ENCODE measurements at places on chromosomes 4 and X.
A peak's percentile ranks its signal among the peaks of the same experiment; 100 is the strongest.

GRCh38 chr4:20589436-20589835 is 110.8 kb upstream of the PACRGL start:
- DNase-seq = no peak

- no peak for DNase-seq
Observed at GRCh38 chr4:41644288-41644914, 104.1 kb downstream of the PHOX2B start.

GRCh38 chr4:128060121-128060698 is 902 bp upstream of the LARP1B start:
- no peak for DNase-seq

DNA sequence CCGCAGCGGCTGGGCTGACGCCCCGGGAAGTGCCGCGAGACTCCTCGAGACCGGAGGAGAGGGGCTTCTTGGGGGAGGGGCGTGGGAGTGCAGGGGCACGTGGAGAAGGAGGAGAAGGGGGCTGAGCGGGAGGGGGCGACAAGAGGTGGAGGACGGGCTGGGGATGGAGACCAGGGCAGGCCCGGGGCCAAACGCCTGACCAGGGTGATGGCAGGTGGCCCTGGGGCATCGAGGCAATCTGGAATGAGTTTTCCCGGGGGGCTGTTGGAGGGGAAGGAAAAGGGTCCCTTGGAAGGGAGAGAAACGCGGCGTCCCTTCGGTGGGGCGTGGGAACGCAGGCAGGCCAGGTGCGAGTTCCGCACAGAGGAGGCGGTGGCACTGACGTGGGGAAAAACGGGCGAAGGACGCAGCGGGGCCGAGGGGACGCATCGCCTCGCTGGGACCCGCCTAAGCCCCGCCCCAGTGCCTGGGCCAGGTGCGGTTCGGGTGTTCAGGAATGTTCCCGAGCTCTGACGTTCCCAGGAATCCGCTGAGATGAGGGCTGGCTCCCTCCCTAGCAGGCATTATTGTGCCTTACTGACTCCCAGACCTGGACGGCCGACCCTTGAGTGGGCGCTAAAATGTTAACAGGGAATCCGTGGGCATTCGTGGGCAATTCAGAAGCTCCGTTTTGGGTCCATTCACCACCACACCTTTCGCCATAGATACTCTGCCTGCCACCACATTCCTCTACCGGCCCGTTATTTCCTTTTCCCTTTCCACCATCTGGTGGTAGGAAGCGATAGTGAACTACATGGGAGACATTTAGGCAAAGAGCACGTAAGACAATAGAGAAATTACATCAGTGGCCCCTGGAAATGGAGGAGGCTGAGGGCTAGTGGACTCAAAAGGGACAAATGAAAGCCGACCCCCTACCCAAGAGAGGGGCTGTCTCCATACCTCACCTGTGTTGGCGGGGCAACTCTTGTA is 795 bp upstream of the SH3KBP1 start:
- DNase-seq = peak; percentile 10

GRCh38 chrX:47637546-47638195 is 7.9 kb upstream of the CFP start:
- no peak for DNase-seq

DNA sequence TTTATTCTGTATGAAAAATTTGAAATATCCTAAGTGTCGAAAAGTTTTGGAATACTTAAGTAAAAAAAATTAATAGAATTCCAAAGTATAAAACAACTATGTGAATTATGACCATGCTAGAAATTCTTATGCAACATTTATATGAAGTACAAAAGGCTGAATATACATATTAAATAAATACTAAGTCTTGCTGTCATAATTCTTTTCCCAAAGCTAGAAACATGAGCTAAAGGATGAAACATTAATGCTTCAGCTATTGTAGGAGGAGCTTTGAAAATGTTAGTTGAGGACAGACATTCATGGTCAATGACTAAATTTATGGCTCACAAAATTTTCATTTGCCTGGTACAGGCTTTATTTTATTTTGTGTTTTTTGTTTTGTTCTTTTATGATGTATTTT is 207.3 kb downstream of the GABRB1 start:
- DNase-seq = no peak

DNA sequence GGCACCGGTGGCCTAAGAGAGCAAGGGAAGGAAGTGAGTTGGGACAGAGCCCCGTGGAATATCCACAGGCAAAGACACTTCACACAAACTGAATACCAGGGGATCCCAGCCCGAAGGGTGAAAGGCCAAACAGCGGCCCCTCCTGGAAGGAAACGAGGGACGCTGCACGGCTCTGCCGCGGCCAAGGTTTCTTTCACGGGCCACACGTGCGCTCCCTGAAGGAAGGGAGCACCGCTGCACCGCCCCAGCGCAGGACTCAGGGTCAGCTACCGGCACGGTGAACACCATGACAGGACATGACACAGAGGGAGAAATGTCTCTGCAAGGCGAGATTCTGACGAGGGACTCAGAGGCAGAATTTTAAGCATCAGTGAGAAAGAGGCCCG is 31.5 kb upstream of the GTPBP6 start:
- DNase-seq = no peak

GRCh38 chr4:37389967-37390580 is 145.5 kb downstream of the NWD2 start:
- no peak for DNase-seq

DNA sequence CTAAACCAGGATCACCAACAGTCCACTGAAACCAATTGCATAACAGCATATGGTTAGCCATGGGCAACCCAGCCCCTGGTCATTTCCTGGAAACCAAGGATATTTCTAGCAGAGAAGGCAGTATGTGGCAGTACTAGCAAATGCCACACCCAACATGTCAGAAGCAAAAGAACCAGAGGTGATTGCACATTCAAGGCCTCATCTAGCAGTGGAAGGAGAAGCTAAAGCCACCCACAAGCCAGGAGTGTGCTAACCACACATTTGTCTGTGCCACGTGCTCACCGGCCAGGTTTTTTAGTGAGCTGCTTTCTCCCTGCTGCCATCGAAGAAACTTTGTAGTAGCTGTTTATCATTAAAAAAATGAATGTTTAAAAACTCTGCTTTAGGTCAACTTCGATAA is 42.0 kb downstream of the TEC start:
- no peak for DNase-seq

GRCh38 chr4:108053251-108053711 is 63.6 kb downstream of the HADH start:
- no peak for DNase-seq

- DNase-seq = no peak
Observed at GRCh38 chrX:134622056-134622812, 36.0 kb downstream of the PLAC1 start.

GRCh38 chr4:148649652-148650331 is 207.6 kb upstream of the NR3C2 start:
- DNase-seq = no peak

GRCh38 chr4:167424341-167425256 is 190.3 kb upstream of the SPOCK3 start:
- DNase-seq = no peak

GRCh38 chrX:84046403-84046984 is 141.5 kb downstream of the RPS6KA6 start:
- DNase-seq = no peak

DNA sequence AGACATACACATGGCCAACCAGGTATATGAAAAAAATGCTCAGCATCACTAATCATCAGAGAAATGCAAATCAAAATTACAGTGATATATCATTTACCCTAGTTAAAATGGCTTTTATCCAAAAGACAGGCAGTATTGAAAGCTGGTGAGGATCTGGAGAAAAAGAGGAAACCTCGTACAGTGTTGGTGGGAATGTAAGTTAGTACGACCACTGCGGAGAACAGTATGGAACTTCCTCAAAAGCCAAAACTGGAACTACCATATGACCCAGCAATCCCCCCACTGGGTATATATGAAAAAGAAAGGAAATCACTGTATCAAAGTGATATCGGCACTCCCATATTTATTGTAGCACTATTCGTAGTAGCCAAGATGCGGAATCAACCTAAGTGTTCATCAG is 23.4 kb downstream of the ABHD18 start:
- DNase-seq = no peak

DNA sequence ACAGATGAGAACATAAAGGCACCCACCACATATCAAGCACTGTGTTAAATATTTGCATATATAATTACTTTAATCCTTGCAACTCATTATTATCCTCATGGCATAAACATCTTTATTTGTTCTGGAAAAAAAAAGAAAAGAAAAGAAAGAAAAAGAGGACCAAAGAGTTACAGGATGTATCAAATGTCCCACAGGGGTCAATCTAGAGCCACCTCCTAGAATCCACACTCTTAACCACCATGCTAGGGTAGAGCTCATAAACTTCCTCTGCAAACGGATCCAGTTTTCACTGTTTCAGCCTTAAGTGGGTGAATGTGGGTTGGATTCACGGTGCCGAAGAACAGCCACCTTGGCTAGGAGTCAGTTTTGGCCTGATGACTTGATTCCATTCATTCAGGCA is 171.1 kb upstream of the PPARGC1A start:
- DNase-seq = no peak

DNA sequence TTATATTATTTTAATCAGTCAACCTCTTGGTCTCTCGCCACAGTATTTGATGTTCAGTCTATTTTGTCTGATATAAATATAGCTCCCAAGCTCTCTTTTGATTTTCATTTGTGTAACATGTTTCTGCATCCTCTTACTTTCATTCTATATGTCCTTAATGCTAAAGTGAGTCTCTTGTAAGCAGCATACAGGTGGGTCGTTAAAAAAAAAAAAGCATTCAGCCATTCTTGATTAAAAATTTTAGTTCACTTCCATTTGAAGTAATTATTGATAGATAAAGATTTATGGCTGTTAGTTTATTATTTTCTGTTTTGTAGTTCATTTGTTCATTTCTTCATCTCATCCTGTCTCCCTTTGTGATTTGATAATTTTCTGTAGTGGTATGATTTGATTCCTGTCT is 229.1 kb downstream of the GUCY2F start:
- no peak for DNase-seq

GRCh38 chr4:7850489-7850888 is 89.2 kb downstream of the AFAP1 start:
- DNase-seq = no peak

- DNase-seq = no peak
Observed at GRCh38 chr4:141541851-141542250, 94.5 kb upstream of the IL15 start.

- no peak for DNase-seq
Observed at GRCh38 chr4:110275871-110276270, 77.5 kb upstream of the ELOVL6 start.

DNA sequence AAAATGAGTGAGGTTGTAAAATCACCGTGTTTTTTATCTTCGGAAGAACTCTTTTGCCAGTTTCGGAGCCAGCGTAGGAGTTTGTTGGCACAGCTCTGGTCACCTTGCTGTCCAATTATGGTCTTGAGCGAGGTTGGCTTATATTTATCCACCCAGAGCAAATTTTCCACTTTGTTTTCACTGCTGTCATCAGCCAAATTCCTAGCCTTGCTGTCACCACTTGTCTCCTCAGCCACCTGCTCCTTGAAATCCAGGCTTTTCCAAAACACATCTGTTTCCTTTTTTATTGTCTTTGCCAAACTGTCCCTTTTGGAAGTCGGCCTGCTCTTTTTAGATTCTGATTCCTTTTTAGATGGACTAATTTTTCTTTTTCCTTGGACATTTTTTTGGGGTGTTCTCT is 57.6 kb downstream of the RFC1 start:
- DNase-seq = no peak

GRCh38 chrX:84118769-84119168 is 69.2 kb downstream of the RPS6KA6 start:
- DNase-seq = no peak

DNA sequence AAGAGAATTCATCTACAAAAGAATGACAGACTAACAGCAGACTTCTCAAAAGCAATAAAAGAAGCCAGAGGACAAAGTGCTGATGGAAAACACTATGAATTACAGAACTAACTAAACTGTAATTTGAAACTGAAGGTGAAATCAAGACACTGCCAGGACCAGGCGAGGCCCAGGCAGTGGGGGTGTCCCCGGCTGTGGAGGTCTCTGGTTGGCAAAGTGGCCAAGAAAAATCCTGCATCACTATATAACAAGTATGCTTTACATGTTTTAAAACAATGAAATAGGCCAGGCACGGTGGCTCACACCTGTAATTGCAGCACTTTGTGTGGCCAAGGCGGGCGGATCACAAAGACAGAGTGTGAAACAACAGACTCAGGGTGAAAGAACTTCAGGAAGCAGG is 32.9 kb downstream of the CHM start:
- no peak for DNase-seq

Data from activated T-helper 1 cell treated with Interleukin-2 at 50 U/mL for 16 hours (primary cell).